ENCODE measurements at places on chromosomes 12 and 14.

GRCh38 chr14:34643361-34643760 lies 13.4 kb upstream of the SNX6 start:
- DNase-seq: no peak

DNA sequence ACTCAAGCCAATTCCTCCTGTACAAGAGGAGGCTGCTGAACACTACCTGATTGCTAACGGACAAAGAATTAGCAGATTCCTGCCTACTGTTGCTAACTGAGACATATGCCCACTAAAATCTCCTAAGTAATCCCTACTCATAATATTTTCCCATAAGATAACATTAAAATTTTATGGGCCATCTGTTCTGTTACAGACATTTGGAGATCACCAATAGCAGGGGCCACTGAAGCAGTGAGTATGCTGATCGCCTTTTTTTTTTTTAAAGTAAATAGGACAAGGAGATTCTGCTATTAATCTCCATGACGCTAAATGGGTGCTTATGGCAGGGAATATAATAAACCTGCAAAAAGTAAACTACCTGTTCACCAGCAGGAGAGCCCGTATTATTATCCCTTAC lies 292.9 kb downstream of the MED13L start:
- DNase-seq: no peak

DNA sequence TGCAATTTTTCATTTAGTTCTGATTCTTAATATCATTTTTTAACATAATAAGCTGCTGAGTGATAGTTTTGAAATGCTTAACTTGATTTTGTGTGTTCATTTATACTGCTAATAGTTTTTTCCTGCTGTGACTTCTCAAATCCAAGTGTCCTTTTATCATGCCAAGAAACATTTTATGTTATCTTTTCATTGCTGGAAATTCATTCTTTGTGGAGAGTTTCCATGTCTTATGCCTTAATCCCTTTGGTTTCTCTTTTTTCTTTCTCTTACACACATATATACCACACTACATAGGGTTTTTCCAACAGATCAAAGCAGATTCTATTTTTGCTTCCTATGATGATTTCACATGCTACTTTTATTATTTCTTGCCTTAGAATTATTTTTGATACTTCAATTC lies 981.1 kb downstream of the SLC6A15 start:
- no peak for DNase-seq

DNA sequence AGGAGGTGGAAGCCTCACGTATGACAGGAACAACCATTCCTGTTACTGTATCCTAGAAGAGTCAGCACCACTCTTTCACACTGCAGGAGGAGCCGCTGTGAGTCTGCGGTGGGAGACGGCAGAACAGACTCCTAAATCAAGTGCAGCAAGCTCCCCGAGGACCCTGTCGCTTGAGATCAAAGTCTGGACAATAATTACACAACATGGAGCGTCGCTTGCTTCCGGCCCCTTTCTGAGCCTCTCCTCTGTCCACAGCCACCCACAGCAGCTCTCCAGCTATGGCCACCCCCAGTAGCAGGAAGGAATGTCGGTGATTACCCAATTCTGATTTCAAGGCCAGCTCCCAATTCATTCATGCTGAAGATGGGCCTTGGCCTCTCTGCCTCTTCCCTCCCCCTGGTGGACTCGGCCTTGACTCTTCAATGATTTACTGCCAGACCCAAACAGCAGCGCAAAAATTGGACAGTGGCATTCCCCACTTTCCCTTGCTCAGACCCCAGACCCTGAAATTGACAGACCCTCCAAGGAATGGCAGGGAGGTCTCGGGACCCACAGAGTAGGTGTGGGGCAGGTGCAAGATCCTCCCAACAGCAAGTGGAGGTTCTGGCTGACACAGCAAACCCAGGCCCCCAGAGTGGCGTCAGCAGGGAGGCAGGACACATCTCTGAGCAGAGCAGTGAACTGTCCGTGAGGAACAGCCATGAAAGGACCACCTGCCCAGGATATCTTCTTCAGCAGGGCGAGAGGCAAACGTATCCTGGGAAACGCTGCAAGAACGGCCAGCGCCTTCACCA lies 272.7 kb upstream of the DIO3 start:
- DNase-seq: no peak

- no peak for DNase-seq
These were observed 13.6 kb downstream of the PLEKHG3 start for GRCh38 chr14:64717870-64718269.

DNA sequence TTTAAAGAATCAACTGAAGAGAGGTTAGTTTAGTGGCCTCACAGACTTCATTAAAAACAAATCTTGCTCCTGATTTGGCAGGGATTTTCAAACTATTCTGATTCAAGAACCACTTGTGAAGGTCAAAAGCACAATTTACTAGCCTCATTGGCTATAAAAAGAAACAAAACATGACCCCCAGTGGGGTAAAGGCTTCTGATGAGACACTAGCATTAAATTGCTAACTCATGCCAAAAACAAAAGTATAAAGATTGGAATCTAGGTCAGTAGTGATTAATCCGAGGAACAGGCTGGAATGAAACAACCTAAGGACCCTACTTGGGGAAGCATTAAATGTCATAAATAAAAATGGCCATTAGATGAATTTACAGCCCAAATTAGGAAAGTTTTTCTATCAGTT lies 312.3 kb downstream of the PAWR start:
- DNase-seq: no peak

GRCh38 chr14:92698393-92698792 lies 50.0 kb downstream of the LGMN start:
- no peak for DNase-seq

GRCh38 chr12:95099270-95099790 lies 25.9 kb upstream of the NR2C1 start:
- no peak for DNase-seq

- DNase-seq: no peak
These were observed 40.2 kb upstream of the TMEM179 start for GRCh38 chr14:104644656-104645378.

DNA sequence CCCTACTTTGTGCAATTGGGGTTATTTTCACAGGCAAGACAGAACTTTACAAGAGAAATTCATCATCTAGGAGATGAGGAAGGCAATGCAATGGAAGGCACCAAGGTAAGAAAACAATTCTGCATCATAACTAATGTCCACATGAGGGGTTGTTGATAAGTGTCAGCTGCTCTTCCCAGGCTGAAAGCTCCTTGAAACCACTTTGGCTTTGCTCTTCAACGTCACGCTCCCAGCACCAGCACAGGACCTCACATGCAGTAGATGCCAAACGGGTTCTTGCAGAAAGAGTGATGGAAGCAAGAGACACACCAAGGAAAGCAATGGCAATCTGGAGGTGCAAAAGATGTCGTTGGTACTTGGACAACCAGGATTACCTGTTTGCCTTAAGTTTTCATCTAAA lies 485.5 kb downstream of the BCL11B start:
- no peak for DNase-seq

DNA sequence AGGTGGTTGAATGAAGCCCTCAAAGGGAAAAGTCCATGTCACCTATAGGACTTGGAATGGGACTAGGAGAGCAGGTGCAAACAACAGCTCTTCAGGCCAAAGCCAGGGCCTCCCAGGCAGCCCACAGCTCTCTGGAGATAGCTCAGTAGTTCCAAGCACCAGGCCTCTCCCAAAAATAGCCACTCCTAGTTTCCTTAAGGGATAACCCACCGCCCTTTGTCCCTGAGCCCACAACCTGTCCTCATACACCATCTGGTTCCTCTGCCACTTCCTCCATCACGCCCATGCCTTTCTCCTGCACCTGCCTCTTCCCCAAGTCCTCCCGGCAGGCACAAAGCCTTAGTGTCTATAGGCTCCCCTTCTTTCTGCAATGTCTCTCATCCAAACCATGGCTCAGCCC lies 2.1 kb downstream of the RAB15 start:
- no peak for DNase-seq

- DNase-seq: no peak
These were observed 84.7 kb downstream of the CMAS start for GRCh38 chr12:22130671-22131070.

- DNase-seq: no peak
These were observed 18.8 kb upstream of the LTA4H start for GRCh38 chr12:96054244-96054610.

DNA sequence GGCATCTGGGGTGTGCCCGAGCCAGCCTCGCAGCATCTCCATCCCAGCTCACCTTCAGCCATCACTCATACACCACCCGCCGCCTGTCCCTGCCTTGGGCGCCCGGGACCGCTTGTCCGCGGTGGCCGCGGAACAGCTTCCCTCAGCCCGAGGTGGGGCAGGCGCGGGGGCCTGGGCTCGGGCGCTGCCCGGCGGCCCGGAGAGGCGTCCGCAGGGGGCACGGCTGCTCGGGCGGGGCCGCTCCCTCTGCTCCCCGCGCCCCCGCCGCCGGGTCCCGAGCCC lies 430 bp downstream of the SLC41A2 start:
- DNase-seq: no peak

- no peak for DNase-seq
These were observed 10.6 kb upstream of the MLXIP start for GRCh38 chr12:122067966-122068365.

DNA sequence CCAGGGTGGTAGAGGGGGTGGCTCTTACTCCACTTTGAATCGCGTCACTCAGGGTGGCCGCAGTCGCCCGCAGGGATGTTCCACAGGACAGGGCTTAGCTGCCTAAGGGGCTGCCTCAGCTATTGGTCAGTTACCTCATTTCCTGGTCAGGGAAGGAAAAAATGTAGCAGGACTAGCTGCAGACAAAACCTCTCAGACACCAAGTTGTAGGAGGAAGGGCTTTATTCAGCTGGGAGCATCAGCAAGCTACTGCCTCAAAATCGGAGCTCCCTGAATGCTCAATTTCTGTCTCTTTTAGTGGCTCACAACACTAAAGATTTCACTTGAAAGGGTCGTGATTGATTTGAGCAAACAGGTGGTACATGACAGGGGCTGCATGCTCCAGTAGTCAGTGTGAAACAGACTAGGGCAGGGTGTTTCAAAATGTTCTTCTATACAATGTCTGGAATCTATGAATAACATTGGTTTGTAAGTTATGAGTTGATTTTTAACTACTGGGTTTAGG lies 6.4 kb upstream of the CLEC6A start:
- DNase-seq: no peak

- no peak for DNase-seq
These were observed 1.8 kb downstream of the C1R start for GRCh38 chr12:7090222-7090998.

DNA sequence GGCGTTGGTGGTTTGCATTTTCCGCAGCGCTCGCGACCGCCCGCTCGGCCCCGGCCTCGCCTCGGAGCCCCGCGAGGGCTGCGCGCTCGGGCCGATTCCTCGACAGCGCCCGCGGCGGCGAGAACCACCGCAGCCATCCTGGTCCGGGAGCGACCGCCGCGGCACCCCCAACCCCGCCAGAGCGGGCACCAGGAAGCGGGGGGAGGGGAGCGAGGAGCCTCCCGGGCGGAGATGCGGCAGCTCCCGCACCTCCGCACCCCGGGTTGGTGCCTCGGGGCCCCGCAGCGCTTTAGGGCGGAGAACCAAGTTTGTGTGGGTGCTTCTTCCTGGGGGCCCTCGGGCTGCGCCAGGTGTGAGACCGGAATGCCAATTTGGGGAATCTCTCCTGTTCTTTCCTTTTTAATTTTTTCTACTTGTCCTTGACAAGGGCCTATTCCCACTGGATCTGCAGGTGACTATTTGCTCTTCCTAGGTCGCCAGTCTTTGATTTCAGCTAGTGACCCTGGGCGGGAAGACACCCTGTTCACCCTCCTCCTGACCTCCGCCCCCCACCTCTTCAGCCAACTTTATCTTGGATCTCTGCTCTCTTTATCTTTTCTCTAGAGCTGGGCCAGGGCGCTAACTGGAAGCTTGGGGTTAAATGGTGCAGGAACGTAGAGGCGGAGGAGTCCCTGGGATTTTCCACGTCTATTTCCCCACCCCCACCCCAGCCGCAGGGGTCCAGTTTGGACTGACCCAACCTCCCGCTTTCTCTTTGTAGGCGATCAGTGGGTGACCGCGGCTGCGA lies at the start of gene SOCS2:
Gene SOCS2, plus strand, starts transcription at position 751 of the 787 bp plus-strand sequence. CDS start 223 bp downstream, outside the sequence.
- DNase-seq: no peak

GRCh38 chr12:806200-806791 lies 53.9 kb downstream of the WNK1 start:
- DNase-seq: no peak

DNA sequence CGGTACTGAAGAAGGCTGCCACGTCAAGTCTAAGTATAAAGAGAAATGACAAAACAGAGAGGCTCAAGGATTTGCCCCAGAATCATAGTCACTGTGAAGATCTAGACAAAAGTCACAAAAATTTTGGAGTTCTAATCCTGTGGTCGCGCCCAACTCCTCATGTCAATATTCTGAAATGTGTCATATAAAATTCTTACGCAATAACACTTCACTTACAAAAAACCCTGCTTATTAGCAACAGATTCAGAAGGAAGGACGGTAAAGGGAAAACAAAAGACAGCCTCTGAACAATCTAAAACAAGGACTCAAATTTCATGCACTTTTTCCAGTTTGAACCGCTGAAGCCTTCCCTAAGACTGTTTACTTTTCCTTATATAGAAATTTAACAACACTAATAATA lies 94.7 kb downstream of the TSPAN8 start:
- no peak for DNase-seq

- peak; percentile 2 for DNase-seq
These were observed 30.4 kb downstream of the DLGAP5 start for GRCh38 chr14:55160989-55161388.

DNA sequence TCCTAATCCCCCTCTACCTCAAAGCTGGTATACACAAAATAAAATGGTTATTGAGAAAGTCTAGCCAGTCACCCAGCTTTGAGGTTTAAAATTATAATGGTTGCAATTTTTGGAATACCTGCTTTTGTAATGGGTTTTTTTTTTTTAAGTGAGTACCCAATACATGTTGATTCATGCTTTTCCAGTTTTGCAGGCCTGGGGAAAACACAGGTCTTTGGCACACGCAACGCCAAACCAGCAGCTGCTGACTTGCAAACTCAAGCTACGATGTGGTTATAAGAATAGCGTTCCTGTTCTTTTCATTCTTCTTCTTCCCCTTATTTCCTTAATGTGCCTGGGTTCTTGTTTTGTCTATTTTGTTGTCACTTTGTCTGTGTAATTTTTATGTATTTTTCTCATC lies 233.0 kb downstream of the EGLN3 start:
- DNase-seq: no peak

GRCh38 chr14:68399971-68400370 lies 392.9 kb downstream of the ZFP36L1 start:
- no peak for DNase-seq

- DNase-seq: no peak
These were observed 361.1 kb upstream of the CLEC14A start for GRCh38 chr14:38616959-38617358.

DNA sequence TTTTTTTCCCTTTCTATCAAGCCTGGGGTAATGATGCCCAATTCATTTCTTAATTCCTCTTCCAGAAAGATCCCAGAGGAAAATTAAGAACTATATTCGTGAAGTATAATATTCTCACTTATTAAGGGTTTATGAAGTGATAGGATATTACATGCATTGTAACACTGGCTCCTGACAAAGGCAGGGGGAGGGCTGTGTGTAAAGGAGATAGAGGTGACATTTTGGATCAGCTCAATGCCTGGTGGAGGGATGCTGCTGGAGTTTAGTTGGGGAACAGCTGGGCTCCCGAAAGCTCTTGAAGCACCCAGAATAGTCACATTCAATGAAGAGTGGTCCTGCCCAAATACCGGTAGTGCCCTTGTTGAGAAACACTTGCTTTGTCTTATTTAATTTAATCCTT lies 774 bp downstream of the SERPINA11 start:
- DNase-seq: no peak

GRCh38 chr12:96034621-96035282 lies 635 bp downstream of the LTA4H start:
- no peak for DNase-seq

- no peak for DNase-seq
These were observed 330.5 kb upstream of the LRIG3 start for GRCh38 chr12:59250766-59251165.

All from Panc1 (cell line).